ENCODE measurements at places on chromosomes 12 and 14.

DNA sequence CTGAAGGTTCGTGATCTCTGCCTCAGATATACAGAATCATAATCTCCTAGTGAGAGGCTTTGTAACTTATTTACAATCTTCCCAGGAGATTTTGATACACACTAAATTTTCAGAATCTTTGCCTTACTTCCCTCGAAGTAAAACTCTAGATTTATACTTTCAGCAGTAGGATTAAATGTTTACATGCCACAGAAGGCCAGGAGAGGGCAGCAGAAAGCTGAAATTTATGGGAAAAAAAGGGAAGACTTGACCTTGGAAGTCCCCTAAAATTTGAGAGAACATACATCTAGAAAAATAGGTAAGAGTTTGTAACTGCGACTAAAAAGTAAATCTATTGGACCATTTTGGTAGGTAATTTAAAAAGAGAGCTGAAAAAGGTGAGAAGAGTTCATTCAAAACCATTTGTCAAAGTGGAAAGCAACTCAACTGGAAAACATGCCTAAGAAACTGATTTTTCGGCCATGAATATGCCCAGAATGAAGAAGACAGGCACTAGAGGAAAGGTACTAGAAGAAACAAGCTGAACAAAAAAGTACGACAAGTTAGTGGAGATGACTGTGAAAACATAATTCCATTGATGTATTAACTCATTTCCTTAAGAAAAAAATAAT is 242.0 kb upstream of the MDGA2 start:
- peak; percentile 47 for DNase-seq

DNA sequence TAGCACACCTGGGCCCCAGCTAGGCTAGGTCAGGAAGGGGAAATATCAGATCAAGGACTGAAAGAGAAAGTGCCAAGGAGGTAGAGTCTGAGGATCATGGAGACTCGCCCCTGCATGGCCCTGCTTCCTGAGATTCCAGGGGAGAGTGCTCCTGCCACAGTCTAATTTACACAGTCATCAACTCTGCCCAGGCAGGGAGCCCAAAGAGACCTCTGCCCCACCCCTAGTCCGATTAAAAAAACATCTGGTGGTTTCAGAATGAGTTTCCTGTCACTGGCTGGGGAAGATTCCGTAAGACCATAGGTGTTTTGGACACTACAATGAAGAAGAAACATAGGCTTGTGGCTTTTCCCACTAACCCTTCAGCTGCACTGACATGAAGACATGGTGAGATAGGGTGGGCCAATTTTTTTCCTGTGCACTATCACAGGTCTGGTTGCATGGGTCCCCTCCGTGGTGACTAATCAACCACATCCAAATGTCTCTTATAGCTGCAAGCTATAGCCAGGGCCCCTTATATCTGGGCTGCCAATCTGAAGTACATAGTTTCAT is 31.5 kb upstream of the GZMB start:
- no peak for DNase-seq

- no peak for DNase-seq
These were observed 112.7 kb upstream of the PTPRB start for GRCh38 chr12:70749931-70750330.

DNA sequence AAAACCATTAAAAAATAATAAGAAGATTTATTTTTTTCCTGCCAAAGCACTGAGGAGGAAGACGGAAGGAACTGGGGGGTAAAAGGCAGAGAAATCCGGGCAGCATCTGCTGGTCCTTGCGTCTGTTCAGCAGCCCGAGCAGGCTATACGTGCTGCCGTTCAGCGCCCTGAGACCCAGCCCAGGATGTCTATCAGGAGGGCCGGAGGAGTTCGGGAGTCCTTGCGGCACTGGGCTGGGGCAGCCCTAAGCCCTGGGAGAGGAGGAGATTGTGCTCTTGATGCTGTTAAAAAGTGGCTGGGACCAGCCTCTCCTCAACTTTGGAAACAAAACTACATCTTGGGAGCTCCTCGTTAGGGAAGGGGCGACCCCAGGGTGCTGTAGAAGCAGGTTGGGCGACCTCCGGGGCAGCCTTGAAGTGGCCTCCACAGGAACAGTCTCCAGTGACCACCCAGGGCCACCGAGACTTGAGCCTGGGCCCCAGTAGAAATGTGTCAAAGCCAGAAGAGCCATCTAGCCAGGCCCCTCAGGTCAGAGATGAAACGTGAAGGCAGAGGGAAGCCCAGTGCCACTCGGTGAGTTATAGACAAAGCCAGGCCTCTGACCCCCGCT is 14.3 kb downstream of the PGF start:
- no peak for DNase-seq

- peak; percentile 75 for DNase-seq
These were observed 63.6 kb upstream of the DLK1 start for GRCh38 chr14:100662879-100663760.

Measured in BE2C (cell line).